ENCODE measurements at places on chromosomes 1 and 21. TPM values are rescaled to one million over a fixed set of nuclear protein-coding genes. Genes with fewer than 3 reads are reported as not detected.

GRCh38 chr1:237902960-237903743 lies 12.4 kb upstream of the ZP4 start:
- no peak overlapping the region for H3K4me3 ChIP-seq
- H3K4me1 ChIP-seq = no peaks in the 10 kb centered on the region
- no peaks in the 10 kb centered on the region for H3K27me3 ChIP-seq
- DNase-seq = no peak
- H3K27ac ChIP-seq = no peak overlapping the region

GRCh38 chr21:38272215-38272614 lies 15.4 kb downstream of the KCNJ15 start:
- H3K27me3 ChIP-seq = no peaks in the 10 kb centered on the region
- no peak overlapping the region for H3K4me3 ChIP-seq
- DNase-seq = no peak
- H3K36me3 ChIP-seq = no peaks in the 10 kb centered on the region

- no peaks in the 10 kb centered on the region for H3K27me3 ChIP-seq
- no peaks in the 10 kb centered on the region for H3K4me1 ChIP-seq
- H3K36me3 ChIP-seq = no peaks in the 10 kb centered on the region
- no peak overlapping the region for H3K4me3 ChIP-seq
- DNase-seq = no peak
These were observed 65.2 kb upstream of the GFI1 start for GRCh38 chr1:92551916-92552315.

The LAMC1 gene
- 270 TPM for total RNA-seq

Data from astrocyte (in vitro differentiated cells and primary cell).